ENCODE measurements at places on chromosomes 7 and 10.

- no peak for DNase-seq
These were observed 103.0 kb upstream of the LSM8 start for GRCh38 chr7:118080947-118081346.

GRCh38 chr10:66283874-66284464, 641.9 kb upstream of the LRRTM3 start:
- no peak for DNase-seq

GRCh38 chr7:155670521-155670920, 26.1 kb downstream of the RBM33 start:
- DNase-seq, result no peak

GRCh38 chr10:31087851-31088250, 56.2 kb upstream of the ZNF438 start:
- DNase-seq, result no peak

DNA sequence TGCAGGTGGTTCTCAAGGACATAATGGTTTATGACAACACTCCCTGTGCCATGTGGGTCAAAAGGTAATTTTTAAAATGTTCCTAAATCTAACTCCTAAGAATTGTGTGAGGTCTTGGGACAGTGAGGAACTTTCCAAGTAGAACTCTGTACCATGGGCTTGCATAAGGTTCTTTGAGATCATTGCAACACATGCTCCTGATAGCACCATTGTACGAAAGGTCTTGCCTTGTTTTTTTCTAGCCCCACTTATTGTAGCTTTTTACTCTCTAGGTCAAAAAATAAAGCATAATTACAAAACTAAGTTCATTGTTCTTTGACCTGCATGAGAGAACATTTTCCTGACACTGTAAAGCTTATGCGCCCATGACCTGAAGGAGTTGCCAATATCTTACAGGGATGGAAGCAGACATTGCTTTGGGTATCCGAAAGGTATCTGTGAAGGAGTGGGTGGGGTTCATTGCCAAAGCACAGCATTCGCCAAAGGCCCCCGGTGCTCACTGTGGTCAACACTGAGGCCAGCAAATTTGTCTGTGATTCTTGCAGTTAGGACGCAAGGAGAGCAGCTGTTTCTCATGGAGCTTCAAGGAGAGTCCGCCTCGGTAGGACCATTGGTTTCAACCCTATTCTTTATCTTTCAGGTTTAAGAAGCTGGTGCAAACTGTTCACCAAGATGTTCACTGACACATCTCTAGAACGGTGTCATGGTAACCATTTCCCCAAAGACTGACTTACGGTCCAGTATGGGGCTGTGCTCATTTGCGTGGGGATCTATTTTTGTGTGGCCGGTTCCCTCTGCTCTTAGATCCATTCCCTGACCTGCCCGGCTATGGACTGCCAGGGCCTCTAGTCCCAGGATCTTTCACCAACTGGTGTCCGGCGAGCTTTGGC, 7.6 kb upstream of the PRKAG2 start:
- DNase-seq, result no peak

GRCh38 chr7:121504482-121504881, 108.4 kb upstream of the FAM3C start:
- DNase-seq, result no peak

DNA sequence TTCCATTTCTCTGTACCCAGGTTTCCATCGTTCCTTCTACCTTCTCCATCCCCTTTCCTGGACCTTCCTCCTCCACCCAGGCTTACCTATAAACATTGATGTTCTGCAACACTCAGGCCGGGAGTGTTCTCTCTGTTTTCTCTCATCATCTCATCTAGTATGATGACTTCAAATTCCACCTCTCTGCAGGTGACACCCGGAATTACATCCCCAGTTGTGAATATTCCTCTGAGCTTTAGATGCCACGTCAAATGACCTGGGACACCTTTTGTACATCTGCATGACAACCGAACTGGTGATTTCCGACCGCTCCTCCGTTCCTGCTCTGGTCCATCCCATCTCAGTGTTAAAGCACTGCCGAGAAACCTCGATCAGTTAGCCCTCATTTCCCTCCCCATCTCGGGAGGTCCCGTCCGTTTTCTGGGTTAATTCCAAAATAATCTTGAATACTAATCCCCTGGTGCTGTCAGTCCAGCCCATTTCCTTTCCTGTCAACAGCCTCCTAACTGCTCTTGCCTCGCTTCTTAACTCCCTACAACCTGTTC, 76.7 kb upstream of the SAMD8 start:
- DNase-seq, result no peak

GRCh38 chr7:97005183-97006054, at the start of gene DLX6:
TSS of gene DLX6 (plus strand) at chr7:97005553. CDS start at chr7:97005978, 425 bp downstream.
- no peak for DNase-seq

DNA sequence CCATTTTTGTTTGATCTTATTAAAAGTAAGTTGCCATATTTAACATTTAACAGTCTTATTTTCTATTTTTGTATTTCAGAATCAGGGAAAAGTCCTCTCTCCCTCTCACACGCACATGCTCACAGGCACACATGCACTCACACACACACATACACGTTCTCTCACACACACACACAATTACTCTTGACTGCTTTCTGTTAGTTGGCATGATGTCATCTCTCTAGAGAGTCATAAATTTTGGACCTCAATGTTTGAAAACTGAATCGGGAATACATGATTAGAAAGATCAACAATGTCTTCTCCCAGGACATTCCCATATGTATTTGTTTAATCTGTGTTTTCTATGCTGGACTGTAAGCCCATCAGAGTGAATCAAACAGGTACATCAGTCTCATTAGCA, 165.7 kb upstream of the AHR start:
- DNase-seq, result no peak

DNA sequence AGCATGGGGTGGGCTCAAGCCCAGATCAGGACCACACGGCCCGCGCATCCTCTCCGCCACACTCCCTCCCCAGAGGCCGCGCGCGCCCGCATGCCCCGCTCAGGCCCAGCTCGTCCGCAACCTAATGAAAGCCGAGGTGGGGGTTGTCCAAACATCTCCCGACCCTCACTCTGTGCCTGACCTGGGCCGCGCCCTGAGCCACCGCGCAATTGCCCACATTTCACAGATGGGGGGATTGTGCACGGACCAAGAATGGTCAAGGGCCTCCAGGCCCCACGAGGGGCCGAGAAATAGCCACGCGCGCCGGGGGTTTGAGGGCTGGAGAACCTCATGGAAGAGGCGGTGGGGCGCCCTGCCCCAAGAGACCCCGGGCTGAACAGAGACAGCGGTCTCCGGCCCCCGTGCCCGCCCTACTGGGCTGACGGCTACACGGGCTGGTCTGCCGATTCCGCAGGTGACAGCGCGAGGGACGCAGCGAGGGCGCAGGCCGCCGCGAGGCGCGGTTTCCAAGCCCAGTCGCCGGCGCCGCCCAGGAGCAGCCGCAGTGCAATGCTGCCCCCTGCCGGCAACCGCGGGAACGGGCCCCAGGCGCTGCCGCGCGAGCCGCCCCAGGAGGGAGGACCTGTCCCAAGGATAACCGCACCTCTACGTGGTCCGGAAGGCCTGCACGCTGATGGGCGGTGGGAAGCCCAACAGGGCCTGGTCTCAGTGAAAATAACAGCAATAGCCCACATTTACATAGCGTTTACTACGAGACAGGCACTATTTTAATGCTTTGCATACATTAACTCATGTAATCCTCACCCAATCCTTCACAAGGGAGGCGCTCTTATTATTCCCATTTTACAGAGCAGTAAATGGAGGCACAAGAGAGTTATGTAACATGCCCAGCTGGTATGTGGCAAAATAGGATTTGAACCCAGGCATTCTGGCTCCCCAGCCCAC, 10.5 kb upstream of the GRID1 start:
- peak; percentile 65 for DNase-seq

DNA sequence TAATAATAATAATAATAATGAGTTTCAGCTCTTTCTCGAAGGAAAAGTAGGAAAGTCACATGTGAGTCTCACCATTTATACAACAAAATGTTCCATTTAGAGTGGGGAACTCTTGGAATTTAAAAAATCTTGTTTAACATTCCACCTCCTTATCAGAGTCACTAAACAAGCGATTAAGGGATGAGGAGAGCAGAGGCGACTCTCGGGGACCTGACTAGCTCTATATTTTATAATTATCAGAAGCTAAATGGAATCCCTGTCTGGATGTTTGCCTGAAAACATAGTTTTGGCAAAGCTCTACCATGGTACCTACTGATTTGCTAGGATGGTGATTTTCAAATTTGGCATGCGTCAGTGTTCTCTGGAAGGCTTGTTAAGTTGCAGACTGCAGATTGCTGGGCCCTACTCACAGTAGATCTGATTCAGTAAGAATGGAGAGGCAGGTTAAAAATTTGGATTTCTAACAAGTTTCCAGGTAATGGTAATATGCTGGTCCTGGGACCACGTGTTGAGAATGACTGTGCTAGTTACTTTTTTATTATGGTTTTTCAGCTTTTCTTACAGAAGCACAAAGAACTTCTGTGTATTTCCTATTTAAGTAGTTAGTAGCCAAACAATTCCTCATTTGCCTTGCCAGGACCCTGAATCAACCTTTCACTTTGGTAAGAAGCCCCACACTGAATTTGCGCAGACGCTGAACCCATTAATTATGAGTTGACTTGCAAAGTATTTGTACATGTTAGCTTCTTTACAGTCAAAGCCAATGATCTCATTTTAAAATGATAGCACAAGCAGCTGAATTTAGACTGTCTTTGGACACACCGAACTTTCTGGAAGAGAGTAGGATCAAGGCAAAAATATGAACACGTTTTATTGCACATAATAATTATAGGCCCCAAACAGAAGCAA, 39.5 kb downstream of the CPED1 start:
- DNase-seq, result no peak

- no peak for DNase-seq
These were observed 91.3 kb downstream of the CPXM2 start for GRCh38 chr10:123800289-123800688.
